ENCODE measurements at places on chromosomes 16 and 17.

DNA sequence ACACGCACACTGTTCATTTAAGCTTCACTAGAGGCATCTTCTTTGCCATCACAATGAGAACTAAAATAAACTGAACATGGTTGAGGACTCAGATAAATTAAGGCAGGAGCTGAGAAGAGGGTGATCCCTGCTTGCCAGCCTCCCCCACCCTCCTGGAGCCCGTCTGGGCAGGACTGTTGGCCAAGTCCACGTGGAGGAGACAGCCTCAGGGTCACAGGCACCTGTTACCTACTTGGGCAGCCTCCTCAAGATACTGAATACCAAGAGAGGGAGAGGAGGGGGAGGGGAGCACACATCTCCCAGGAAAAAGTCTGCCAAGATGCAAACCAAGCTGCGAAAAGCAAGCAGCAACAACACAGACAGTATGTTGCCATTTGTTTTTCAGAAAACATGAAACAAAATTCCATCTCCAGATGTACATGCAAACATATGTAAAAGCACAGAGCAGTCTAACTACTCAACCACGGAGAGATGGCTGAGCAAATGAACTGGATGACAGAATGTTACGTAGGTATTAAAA is 67.4 kb downstream of the SLC39A11 start:
- DNase-seq = no peak

- DNase-seq = no peak
Observed at GRCh38 chr17:65553009-65553645, 8.3 kb downstream of the AXIN2 start.

DNA sequence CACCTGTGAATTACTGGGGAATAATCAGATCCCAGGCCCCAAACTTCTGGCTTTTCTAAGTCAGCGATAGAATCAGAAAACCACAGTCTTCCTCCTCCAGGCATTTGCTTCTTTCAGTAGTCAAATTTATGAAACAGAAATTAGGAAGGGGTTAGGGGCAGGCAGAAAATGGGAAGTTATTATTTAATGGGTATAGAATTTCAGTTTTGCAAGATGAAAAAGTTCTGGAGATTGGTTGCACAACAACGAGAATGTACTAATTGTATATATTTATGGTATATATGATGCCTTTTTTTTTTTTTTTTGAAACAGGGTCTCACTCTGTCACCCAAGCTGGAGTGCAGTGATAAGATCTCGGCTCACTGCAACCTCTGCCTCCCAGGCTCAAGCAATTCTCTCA is 23.5 kb downstream of the ORC6 start:
- no peak for DNase-seq

DNA sequence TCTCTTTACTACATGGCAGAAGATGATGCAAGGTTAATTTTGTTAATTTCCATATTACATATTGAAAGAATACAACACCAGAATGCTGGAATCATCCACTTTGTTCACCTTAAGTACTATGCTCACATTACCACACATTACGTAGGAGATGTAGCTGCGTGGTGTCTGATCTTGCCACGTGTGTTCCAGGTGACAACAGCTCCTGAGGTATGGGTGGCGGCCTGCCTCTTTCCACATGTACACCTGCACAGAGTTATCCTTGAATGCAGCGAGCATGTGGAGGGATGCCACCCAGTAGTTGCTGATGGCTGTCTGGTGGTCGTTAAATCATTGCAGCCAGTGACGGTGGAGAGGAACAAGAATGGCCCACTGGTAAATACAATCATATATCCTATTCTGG is 740.5 kb upstream of the EEF2KMT start:
- no peak for DNase-seq

DNA sequence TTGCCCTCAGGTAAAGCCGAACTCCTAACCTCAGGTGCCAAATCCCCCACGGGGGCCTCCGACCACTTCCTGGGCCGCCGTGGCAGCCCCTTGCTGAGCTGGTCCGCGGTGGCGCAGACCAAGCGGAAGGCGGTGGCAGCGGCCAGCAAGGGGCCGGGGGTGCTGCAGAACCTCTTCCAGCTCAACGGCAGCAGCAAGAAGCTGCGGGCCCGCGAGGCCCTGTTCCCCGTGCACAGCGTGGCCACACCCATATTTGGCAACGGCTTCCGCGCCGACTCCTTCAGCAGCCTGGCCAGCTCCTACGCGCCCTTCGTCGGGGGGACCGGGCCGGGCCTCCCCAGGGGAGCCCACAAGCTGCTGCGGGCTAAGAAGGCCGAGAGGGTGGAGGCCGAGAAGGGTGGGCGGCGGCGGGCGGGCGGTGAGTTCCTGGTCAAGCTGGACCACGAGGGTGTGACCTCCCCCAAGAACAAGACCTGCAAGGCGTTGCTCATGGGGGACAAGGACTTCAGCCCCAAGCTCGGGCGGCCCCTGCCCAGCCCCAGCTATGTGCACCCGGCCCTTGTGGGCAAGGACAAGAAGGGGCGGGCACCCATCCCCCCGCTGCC is 51.6 kb downstream of the ACTG1 start:
- DNase-seq = no peak

- DNase-seq = no peak
Observed at GRCh38 chr16:89183463-89183862, 11.9 kb downstream of the CDH15 start.

- no peak for DNase-seq
Observed at GRCh38 chr16:61295311-61295710, 740.9 kb downstream of the CDH8 start.

- DNase-seq = no peak
Observed at GRCh38 chr16:86734543-86735460, 156.5 kb downstream of the FOXL1 start.

- no peak for DNase-seq
Observed at GRCh38 chr17:29390851-29391631, 878 bp downstream of the TAOK1 start.

DNA sequence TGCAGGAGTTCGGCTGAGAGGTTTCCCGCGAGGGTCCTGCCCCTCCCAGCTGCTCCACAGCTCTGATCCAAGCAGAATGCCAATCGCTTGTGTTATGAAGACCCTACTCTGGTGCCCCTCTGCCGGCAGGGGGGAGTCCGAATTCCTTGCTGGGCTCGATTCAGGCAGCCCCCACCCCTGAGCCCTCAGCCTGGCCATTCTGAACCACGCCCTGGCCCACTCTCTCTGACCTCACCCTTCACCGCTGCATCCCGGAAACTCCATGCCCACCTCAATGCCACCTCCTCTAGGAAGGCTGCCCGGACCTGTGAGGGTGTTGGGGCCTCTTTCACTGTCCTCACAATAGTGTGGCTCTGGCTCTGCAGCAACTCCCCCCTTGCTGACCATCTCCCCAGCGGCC is 7.9 kb upstream of the UBE2I start:
- DNase-seq = no peak

DNA sequence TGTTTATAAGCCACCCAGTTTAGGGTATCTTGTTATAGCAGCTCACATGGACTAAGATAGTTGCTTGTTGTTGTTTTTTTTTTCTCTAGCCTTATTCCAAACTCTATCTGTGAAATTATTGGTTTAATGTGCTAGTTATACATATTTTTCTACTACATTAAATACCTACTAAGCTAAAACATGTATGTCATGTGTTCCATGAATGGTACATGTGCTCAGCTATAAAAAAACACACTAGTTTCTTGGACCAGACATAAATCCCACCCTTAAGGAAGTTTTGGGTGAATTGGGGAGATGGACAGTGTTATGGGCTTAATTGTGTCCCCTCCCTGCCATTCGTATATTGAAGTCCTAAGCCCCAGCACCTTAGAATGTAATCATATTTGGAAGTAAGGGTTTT is 19.8 kb downstream of the ITPRIPL2 start:
- DNase-seq = no peak

- DNase-seq = no peak
Observed at GRCh38 chr16:83738923-83739503, 68.8 kb upstream of the HSBP1 start.

- DNase-seq = no peak
Observed at GRCh38 chr16:81544700-81545271, 100.2 kb downstream of the CMIP start.

DNA sequence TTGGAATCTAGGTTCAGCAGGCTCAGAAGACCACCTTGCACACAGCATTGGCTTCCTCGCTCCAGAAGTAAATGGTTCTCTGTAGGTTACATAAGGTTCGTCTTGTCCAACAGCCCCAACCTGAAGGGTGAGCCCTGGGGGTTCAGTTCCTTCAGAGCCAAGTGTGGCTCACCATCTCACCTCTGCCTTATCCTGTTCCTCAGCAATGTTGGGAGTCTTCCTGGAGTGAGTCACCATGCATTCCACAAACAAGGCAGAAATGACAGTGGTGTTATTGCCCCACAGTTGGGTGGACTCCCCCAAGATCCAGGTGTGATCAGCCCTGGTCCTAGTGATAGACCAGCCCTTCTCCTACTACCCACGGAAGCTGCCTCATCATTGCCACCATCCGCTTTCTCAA is 26.8 kb upstream of the SMPD3 start:
- DNase-seq = no peak

GRCh38 chr17:80981062-80981902 is 10.4 kb upstream of the CHMP6 start:
- peak; percentile 43 for DNase-seq

GRCh38 chr16:48317614-48318315 is 67.4 kb downstream of the SIAH1 start:
- DNase-seq = no peak

- DNase-seq = no peak
Observed at GRCh38 chr16:84357191-84357651, 11.1 kb upstream of the ATP2C2 start.

DNA sequence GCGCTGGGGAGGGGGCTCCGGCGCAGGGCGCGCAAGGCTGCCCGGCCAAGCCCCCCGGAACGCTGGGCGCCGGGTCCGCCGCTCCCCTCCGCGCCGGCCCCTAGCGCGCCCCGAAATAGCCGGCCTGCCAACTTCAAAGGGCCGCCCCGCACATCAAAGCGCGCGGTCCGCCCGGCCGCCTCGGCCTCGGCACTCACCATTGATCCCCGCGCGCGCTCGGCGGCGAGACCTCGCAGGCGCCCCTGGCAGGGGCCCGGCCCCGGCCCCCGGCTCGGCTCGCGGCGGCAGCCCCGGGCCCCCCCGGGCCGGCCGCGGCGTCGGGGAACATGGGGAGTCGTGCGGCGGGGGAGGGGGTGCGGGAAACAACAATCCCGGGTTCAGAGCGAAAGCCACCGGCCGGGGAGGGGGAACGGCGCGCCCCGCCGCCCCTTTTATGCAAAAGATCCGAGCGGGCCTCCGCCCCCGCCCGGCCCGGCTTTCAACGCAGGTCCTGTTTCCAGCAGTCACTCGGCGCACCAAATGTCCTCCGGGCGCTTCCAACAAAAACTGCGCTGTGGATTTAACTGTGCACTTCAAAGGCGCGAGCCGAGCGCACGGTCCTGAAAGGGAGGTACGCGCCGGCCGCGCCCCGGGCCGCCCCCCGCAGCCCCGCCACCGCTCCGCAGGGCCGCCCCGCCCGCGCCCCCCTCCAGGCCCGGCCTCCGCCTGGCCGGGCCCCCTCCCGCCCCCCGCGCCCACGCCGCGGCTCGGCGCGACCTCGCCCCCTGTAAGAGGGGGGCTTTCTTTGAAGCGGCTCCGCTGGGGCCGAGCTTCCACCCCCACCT is 608 bp downstream of the AXIN2 start:
- peak; percentile 57 for DNase-seq

GRCh38 chr16:912684-913613 is 57.8 kb downstream of the LMF1 start:
- no peak for DNase-seq

DNA sequence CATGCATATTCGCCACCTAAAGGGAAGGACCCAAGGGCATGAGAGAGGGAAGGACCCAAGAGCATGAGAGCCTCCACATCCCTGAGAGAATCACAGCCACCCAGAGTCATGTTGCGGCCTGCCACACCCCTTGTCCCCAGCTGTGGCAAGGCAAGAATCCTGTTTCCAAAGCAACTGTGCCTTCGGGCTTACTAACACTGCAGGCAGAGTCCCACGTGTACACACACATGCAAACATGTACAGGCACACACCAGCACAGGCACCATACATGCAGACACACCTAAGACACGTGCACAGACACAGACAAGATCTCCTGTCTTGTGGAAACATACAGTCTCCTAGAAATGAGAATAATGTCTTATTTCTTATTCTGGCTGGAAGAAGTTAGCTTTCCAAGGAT is 92.4 kb upstream of the CDYL2 start:
- DNase-seq = no peak

DNA sequence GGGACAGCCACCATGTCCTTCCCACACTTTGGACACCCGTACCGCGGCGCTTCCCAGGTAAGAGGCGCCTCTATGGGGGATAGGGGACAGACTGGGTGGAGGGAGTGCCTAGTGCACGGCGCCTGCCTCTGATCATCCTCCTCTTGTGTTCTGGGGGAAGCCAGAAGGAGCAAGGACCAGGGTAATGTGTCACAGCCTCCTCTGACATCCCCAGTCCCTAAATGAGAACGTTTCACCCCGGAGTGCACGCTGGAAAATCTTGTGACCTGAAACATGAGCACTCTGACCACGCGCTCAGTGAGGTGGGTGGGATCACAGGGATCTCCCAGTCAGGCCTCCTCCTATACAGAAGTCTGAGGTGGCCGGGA is 1.1 kb downstream of the IRX6 start:
- DNase-seq = no peak

- DNase-seq = no peak
Observed at GRCh38 chr17:35568561-35568960, 7.9 kb upstream of the SLFN14 start.
